ENCODE measurements at places on chromosomes 3 and 15.

GRCh38 chr3:104178680-104179079 is 1188.0 kb upstream of the ALCAM start:
- DNase-seq: no peak

DNA sequence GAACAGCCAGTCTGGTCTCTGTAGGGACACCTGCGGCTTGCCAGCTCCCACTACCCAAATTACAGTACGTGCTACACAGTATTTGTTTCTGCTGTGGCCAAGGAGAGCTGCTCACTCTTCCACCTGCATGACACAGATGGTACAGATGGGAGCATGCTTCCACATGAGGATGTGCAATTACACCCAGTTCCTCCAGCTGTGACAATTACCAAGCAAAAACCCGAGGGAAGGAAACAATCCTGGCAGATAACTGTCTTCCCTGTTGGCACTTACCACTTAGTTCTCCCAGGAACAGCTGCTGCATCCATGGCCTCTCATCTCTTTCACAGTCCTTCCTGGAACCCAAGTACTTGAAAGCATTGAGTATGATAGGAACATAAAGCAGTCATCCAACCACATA is 34.4 kb downstream of the DET1 start:
- no peak for DNase-seq

DNA sequence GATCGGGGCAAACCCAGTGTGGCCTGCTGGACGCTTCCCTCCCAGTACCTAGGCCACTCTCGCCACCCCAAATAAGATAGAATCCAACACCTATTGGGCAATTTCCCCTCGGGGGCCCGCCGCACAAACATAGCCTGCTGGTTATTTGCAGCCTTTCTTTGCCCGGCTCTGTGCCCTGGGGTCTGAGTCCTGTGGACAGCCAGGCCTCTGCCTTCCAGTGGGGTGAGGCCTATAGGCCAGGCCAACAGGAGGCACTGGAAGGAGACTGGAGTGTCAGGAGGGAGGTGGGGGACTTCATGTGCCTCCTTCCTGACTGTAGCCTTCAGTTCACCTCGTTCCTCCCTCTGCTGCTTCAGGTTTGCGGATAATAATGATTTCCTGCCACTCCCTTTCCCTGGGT is 47.4 kb upstream of the LDHAL6B start:
- DNase-seq: no peak

- no peak for DNase-seq
Measured at GRCh38 chr3:51777985-51778384, 1.1 kb downstream of the IQCF6 start.

GRCh38 chr3:14047841-14048240 is 76.8 kb downstream of the CHCHD4 start:
- DNase-seq: no peak

- DNase-seq: no peak
Measured at GRCh38 chr3:52520716-52521487, 12.8 kb downstream of the NT5DC2 start.

DNA sequence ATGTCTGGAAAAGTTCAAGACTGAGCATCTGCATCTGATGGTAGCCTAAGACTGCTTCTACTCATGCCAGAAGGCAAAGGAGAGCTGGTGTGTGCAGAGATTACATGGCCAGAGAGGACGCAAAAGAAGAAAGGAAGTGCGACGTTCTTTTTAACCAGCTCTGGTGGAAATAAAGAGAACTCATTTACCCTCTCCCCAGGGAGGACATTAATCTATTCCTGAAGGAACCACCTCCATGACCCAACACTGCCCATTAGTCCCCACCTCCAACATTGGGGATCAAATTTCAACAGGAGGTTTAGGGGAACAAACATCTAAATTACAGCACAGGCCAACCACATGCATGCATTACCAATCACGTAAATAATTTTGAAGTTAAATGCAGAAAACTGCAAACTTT is 1.5 kb upstream of the NCK1 start:
- no peak for DNase-seq

GRCh38 chr3:23376516-23377248 is 173.6 kb downstream of the UBE2E2 start:
- no peak for DNase-seq

DNA sequence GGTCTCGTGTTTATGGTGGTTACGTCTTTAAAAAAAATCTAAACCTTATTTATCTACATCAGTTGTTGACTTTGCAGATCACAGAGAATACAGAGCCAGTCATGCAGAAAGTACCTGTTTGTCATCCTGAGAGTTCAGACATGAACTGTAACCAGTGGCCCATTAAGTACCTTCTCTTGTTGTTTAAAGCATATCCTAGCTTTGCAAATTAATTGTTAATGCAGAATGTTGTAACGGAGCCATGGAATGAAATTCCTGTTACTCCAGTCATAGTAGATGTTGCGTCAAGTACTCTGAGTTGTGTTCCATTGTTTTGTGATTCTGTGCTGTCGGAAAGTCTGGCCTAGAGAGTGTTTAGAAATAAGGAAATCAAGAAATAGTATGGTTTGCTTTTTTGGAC is 205.2 kb downstream of the RBMS3 start:
- no peak for DNase-seq

DNA sequence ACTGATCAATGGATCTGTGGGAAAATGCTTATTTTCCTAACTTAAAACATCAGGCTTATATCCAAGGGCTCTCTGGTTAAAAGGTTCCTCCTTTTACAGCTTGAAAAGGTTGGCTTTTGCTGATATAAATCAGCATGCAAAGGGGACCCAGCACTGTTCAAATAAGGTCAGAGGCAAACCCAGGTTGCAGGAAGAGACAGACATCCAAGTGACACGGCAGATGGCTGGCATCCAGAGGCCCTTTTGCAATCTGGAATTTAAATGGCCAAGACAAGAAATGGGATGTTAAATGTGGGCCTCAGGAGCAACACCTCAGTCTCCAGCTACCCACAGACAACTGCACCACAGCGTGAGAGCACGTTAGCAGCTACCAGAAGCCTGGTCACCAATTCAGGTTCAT is 6.3 kb downstream of the SH3BP5 start:
- no peak for DNase-seq

DNA sequence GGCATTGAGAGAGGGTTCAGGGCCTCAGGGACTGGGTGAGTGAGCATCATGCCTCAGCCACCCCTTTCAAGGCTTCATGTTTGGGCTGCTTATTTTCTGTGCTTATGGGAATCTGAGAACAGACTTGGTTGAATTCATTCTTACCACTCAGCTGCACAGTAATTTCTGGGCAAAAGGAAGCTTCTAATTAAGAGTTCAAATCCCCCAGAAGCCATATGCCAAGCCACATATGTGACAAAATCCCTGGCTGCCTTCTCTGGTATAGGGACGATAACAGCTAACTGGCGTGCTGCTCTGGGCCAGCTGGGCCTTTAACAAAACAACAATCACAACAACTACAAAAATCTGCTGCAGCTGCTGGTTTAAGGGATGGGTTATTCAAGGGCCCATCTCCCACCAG is 181.0 kb upstream of the ANKRD28 start:
- no peak for DNase-seq

DNA sequence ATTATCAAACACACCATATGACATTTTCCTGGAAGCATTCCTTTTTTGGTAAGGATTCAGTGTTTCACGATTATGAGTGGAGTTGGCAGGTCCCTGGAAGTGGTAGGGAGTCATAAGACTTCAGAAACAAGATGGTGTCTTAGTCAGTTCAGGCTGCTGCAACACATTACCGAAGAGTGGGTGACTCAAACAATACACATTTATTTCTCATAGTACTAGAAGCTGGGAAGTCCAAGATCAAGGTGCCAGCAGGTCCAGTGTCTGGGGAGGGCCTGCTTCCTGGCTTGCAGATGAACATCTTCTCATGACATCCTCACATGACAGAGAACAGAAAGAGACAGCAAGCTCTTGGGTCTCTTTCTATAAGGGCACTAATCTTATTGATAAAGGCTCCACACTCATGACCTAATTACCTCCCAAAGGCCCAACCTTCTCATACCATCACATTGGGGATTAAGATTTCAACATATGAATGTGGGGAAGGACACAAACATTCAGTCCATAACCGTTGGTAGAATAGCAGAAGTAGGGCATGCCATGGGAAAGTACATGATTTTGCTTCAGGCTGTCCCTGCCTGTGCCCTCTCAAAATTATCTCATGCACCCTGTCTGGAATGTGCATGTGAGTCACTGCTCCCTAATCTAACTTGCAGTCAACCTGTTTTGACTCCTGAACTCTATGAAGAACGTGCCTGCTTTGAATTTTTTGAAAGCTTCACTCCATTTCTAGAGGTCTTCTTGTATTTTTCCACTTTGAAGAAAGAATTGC is 72.5 kb downstream of the GTPBP8 start:
- no peak for DNase-seq

- peak; percentile 46 for DNase-seq
Measured at GRCh38 chr3:195896361-195897080, 11.8 kb downstream of the TNK2 start.

DNA sequence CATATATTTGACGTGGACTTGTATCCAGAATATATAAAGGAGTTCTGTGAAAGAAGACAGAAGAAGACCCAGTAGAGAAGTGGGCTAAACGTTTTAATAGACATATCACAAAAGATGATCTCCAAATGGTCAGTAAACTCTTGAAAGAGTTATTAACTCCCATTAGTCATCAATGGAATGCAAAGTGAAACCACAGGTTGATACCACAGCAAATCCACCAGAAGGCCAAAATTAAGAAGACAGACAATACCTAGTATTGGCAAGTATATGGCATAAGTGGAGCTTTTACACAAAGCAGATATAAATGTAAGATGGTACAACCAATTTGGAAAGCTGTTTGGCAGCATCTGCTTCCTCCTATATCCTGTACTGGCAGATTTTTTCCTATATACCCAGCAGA is 6.0 kb downstream of the SPATA16 start:
- DNase-seq: no peak

DNA sequence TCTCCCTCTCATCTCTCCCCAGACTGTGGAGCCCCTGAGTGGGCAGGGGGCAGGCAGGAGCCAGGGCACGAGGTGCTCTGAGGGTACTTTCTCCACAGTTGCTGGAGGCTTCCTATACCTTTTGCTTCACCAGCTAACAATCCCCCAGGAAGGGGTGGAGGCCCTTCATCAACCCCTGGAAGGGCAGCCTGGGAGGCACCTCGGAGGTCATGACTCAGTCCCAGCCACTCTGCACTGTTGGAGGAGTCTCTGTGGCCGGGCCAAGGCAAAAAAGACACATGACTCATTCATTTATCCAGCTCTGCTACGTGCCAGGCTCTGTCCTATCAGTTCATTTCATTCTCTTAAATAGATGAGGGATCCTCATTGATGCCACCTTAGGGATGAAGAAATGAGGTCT is 15.6 kb upstream of the KY start:
- DNase-seq: no peak

DNA sequence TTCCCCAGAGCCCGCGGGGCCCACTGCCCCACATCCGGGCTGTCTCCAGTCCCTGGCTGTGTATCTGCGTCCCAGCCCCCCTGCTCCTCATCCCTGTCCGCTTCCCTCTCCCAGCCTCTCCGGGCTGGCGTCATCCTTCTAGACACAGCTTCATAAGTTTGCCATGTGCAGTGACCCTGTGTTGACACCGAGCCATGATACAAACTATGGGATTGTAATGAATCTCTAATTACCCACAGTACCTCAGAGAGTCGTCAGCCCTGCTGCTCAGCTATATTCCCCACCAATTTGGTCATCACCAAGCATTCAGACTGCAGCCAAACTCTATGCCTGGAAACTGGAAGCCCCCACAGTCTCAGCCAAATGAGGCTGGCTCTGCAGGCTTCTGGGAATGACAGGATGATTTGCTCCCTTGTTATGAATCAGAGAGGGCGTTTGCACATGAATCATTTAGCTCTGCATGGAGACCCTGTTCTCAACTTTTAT is 466.1 kb upstream of the ATP11B start:
- no peak for DNase-seq

DNA sequence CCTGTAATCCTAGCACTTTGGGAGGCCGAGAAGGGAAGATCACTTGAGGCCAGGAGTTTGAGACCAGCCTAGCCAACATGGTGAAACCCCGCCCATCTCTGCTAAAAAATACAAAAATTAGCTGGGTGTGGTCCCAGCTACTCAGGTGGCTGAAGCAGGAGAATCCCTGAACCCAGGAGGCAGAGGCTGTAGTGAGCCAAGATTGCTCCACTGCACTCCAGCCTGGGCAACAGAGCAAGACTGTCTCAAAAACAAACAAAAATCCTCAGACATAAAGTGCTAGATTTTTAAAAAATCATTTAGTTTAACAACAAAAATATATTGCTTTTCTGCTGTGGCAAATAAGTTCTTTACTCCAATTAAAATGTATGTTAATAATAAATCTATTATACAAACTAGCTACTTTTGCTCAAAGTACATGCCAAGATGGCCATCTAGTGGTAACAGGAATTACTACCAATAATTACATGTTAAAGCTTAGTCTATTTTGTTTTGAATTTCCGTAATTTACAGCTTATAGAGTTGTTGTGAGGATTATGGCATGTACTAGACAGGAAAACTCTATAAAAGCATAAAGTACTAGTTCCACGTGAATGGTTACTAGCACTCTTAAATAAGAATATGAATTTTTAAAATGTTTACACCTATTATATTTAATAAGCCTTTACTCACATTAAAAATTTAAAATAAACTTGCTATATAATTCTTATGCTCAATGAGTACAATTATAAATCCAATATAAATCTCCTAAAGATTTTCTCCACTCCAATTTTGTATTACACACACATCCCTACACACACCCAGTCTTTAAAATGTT is 39.0 kb downstream of the GABPB1 start:
- DNase-seq: peak; percentile 60

- no peak for DNase-seq
Measured at GRCh38 chr3:183303690-183304089, 50.6 kb downstream of the B3GNT5 start.

DNA sequence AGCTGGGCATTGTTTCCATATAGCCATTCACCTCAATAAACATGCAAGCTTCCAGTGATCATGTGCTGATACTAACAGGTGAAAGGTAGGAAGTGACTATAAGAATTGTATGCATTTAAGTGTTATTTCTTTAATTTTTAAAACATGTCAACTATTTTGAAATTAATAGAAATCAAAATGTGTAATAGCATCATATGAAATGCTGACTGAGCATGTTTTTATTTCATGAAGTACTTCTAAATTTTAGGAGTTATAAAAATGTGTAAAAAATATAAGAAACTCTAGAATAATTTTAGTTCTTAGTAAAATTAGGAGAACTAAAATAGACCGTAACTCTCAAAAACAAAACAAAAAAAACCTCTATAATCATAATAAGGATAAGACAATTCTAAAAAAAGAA is 229.3 kb upstream of the ARPP21 start:
- DNase-seq: no peak

DNA sequence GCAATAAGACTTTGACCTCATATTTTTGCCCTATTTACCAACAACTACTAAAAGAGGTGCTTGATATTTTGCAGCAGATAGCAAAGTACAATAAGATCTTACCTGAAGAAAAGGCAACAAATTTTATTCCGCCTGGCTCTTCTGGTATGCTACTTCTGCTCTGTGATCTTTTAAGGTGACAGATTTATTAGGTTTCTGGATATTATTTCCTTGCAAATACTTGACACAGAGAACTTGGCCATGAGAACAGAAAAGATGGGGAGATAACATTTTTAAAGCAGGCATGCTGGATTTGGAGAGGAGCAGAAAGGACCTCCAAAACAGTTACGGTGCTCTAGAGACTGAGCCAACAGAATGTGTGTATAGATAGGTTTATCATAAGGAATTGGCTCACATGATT is 86.7 kb upstream of the RNF7 start:
- DNase-seq: no peak

GRCh38 chr3:42672515-42672914 is 12.8 kb upstream of the KLHL40 start:
- no peak for DNase-seq
